ENCODE measurements at places on chromosomes 11 and 22.

GRCh38 chr11:35539256-35539655 is 13.8 kb upstream of the PAMR1 start:
- DNase-seq: no peak

GRCh38 chr11:59822989-59823566 is 12.5 kb upstream of the MRPL16 start:
- peak; percentile 86 for DNase-seq

- DNase-seq: no peak
These were observed 9.6 kb downstream of the SSTR3 start for GRCh38 chr22:37202716-37203115.

- peak; percentile 43 for DNase-seq
These were observed 9.3 kb upstream of the CEP295 start for GRCh38 chr11:93652161-93652597.

DNA sequence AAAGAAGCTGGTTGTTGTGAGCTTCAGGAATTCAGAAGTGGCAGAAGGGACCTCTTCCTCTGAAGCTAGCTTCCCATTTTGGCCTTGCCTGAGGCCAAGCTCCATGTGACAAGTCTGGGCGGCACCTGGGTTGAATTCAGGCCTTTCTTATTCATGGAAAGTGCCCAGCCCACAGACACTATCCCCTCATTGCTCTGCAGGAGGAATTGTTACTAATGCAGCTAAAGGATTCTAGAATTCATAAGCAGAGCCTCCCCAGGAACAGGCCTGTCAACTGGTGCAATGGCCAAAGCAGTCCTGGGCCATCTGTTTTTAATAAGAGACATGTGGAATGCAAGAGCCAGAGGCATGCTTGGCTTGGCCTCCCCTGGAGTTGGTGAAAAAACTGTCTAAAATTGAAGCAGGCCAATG is 71.4 kb downstream of the SLC1A2 start:
- DNase-seq: no peak

DNA sequence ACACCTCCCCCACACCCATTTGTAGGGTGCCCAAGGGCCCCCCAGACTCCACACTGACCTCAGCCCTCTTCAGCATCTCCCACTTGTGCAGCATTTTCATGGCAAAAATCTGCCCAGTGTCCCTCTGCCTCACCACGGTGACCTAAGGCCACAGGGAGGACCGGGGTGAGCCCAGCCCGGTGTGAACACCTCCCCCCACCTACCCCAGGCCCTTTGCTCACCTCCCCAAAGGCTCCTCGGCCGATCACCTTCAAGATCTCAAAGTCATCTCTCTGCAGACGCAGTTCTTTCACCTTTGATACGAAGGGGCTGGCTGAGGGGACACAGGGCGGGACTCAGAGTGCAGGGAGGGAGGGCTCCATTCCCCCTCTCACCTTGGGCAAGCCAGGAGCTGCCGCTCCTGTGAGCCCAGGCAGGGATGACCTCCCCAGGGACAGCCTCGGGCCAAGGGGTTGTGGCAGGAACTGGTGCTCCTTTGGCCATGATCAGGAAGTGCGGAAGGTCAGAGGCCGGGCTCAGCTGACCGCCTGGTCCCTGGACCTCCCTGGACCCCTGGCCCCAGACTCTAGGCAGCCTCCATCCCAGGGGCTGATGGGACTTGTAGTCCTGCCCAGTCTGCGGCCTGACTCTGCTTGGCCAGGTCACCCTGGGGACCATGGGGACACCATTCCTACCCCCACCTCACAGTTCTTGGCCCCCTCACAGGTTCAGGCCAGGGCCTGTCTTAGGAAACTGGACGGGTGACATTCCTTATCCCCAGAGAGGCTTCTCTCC is 2.7 kb downstream of the CDC42BPG start:
- no peak for DNase-seq

GRCh38 chr11:1335811-1336761 is 26.7 kb upstream of the TOLLIP start:
- peak; percentile 75 for DNase-seq

- peak; percentile 67 for DNase-seq
These were observed 29.9 kb upstream of the AQP11 start for GRCh38 chr11:77559686-77560401.

GRCh38 chr11:126510621-126511370 is 155.3 kb downstream of the ST3GAL4 start:
- no peak for DNase-seq

- no peak for DNase-seq
These were observed 10.1 kb downstream of the CSRP3 start for GRCh38 chr11:19191530-19192169.

DNA sequence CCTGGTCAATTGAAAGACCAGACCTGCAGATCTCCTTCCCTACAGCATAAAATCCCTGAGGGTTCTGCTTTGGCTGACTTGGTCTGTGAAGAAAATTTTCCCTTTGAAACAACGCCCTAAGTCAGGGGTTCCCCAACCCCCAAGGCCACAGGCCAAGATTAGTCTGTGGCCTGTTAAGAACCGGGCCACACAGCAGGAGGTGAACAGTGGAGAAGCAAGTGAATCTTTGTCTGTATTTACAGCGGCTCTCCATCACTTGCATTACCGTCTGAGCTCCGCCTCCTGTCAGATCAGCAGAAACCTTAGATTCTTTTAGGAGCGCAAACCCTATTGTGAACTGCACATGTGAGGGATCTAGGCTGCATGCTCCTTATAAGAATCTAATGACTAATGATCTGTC is 38.2 kb downstream of the CCDC83 start:
- no peak for DNase-seq

GRCh38 chr11:110755941-110756340 is 43.7 kb upstream of the ARHGAP20 start:
- DNase-seq: no peak

- no peak for DNase-seq
These were observed 17.2 kb upstream of the TSKU start for GRCh38 chr11:76765863-76766350.

GRCh38 chr11:124762105-124762623 is at the start of gene ESAM:
ESAM (minus strand) TSS chr11:124762290; CDS start chr11:124762154, 136 bp downstream.
- DNase-seq: peak; percentile 43

DNA sequence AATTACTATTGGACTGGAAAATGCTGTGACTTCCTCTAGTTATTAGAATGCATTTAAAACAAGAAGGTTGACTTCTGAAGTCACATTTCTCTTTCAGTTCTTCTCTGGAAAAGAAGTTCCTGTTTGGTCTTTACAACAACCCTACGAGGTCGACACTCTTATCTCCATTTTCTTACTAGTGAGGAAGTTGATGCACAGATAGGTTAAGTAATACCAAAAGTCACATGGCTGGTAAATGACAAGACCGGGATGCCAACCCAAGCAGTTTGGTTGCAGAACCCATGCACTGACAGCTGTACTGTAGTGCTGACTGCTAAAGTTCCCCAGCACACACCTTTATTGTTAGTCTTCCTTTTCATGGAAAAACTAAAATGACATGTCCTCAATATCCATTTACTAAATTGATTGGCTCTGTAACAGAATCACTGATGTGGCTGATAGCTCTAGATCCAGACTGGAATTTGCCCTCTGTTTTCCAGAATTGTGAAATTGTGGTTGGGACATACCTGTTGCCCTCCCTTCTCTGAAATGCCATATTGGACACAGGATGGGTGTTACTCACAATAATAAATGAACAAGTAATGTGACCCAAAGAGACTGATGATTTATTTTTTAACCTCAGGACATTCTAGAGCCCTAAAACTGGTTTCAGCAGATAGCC is 9.4 kb upstream of the TECTA start:
- DNase-seq: peak; percentile 25

DNA sequence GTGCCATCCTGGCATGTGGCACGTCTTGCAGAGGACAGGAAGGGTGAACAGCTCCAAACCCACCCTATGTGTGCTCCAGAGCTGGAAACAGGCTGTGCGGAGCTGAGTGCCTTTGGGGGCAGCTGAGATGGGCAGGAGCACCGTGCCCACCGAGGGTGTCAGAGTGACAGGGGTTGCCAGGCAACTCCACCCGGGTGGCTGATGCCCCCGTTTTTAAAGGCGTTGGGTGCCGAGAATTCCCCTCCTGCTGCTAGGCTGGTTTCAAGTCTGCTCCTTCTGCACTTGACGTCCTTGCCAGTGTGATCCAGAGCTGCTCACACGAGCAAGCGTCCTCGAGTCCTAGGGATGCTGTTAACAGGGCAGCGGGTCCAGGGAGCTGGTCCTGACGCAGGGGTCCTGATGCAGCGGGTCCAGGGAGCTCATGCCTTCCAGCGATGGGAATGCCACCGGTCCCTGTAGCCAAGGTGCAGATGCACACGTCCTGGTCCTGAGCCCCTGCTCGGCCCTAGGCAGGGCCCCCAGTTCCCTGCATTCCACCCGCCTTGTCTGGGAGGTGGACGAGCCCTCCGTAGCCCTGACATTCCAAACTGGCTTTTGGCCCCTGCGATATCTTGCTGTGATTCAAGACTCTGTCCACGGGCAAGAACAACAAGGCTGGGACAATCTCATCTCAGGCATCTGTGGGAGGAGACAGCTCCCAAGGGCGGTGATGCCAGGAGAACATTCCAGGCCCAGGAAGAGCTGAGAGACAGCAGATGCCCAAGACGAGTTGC is 4.9 kb downstream of the KCNQ1 start:
- DNase-seq: no peak

- peak; percentile 69 for DNase-seq
These were observed 14.7 kb downstream of the GATD1 start for GRCh38 chr11:762421-763072.

GRCh38 chr11:70476669-70477068 is 78.3 kb downstream of the CTTN start:
- no peak for DNase-seq

DNA sequence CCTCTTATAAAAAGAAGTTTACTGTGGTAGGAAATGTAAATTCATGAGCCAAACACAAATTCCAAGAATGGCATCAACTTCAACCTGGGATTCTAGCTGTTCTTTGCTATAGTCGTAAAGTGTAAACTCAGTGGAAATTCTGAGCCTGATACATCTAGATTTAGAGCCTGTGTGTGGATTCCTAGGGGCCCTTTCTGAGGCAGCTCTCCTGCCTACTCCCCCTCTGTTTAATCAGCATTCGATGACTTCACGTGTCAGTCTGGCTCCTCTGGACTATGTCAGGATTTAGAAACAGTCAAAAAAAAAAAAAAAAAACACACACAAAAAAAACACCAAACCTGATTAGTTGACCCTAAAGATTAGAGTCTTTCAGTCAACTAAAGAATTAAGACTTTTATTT is 93.1 kb upstream of the SC5D start:
- DNase-seq: no peak

DNA sequence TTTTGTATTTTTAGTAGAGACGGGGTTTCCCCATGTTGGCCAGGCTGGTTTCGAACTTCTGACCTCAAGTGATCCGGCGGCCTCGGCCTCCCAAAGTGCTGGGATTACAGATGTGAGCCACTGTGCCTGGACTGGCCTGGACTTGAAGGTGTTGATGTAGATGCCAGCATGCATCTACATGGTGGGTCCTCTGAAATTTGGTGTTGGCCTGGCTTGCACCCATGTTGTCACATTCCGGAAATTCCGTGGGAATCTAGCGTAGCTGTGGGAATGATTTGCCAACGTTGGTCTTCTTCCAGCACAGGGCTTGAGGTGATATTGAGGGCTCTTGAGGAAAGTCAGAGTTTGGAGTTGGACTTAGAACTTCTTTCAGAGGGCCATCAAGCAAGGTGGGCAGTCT is 6.5 kb downstream of the PACS1 start:
- no peak for DNase-seq

- DNase-seq: no peak
These were observed 517 bp downstream of the HIRA start for GRCh38 chr22:19430890-19431541.

DNA sequence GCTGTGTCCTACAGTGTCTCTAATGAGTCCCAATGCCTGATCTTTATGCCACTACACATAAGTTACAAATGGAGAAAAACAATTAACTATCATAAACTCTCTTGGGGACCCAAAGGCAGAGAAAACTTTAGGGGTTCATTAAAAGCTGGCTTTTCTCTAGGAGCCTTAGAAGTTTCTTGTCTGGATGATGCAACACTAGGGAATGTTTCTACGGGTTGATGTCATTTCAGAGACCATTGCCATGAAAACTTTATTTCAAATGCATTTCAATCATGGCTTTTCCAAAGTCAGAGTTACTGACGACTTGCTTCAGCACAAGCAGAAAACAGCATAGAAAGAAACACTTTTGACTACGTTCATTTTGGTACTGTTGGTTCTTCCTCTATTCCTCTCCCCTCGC is 8.5 kb upstream of the OR8B12 start:
- no peak for DNase-seq

GRCh38 chr11:116044941-116045340 is 540.7 kb upstream of the CADM1 start:
- no peak for DNase-seq

DNA sequence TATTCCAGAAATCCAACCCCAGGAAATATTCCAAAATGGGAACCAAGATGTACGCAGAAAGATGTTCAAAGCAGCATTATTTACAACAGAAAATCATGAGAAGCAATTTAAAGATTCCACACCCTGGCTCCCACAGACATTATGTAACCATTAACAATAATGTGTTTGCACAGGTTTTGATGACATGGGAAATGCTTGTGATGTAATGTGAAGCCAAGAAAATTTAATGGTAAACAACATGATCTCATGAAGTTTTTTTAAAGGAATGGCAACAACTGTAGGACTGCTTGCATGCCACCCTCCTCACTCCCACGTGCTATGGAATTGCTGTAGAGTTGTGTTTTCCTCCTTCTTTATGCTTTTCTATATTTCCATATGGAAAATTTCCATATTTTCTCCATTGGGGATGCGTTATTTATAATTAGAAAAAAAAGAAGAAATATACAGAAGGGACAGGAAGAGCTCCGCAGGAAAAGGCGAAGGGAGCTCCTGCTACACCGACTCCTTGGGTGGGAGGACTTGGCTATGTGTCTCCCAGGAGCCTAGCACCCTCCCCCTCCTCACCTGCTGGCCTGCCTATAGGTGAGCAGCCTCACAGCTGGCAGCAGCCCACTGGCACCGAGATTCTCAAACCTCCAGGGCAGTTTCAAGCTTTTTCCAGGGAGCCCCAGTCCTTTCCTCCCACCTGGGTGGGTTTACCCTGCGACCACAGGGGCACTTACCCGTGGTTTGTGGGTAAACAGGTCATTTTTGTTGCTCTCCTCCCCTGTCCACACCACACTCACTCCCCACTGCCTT is 20.9 kb downstream of the LRFN4 start:
- DNase-seq: no peak
